NCI-H510A (cell line): ENCODE measurements at places on chromosomes 1 and 21.

GRCh38 chr1:79090985-79091384 is 84.5 kb upstream of the ADGRL4 start:
- no peak for DNase-seq

DNA sequence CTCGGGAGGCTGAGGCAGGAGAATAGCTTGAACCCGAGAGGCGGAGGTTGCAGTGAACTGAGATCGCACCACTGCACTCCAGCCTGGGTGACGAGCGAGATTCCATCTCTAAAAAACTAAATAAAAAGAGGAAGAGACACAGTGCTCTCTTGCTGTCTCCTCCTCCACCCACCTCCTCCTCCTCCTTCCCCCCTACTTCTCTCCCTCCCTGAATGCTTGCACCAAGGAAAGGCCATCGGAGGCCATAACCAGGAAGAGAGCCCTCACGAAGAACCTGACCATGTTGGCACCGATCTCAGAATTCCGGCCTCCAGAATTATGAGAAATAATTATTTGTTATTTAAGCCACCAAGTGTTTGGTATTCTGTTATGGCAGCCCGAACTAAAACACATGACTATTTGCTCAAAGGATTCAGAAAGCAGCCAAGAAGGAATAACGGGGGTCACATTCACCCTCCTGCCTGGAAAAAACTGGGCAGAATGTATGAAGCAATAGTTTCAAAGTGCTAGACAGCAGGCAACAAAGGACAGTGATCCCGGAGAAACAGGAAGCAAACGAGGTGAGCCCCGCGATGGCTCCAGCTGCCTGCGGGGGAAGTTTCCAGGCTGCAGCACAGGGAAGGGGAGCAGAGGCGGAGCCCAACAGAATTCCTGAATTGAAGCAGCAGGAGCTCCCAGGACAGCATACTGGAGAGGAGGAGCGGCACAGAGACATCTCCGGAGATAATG is 35.8 kb downstream of the LDLRAD1 start:
- no peak for DNase-seq

DNA sequence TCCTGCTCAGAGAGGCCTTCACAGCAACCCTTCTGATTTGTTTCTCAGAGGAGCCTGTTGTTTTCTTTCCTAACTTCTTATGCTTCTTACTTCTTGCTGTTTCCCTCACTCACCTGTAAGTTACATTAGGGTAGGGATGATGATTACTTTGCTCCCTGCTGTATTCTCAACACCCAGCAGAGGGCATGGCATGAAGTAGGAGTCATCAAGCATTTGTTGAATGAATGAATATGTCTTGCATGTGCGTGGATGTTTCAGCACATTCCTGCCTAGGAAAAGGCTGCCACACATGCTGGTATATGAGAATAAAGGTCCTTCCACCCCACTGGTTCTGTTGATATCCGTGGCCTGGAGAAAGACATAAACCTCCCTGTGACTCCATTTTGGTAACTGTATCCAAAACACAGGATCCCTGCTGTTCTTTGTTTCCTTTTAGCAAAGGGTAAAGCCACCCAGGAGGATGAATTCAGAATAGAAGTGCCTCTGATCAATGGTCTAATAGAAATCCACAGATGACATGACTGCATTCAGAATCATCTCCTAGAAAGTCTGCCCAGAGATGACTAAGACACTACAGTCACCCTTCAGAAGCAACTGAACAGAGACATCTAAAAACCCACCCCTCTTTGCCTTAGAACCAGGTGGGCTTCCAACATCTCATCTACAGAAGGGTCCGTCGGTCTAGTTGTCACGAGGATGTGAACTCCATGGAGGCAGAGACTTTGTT is 168.8 kb downstream of the ZSCAN20 start:
- DNase-seq, result peak; percentile 17

GRCh38 chr1:41743366-41743765 is 175.4 kb downstream of the HIVEP3 start:
- DNase-seq, result no peak

DNA sequence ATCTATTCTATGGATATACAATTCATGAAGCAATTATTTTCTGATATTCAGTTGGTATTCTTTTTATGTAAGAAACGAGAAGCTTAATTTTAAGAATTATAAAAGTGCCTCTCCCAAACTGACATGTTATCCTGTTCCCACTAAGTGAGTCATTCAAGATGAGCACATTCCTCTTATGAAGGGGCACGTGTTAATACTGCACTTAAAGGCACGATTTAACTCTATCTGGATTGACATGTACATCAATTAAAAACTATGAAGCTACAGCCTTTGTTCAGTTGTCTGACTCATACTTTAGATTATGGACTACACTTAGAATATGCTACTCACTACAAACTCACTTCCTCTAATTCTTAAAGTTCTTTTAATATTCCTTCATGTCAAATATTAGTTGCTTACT is 111.6 kb downstream of the CYYR1 start:
- DNase-seq, result no peak

DNA sequence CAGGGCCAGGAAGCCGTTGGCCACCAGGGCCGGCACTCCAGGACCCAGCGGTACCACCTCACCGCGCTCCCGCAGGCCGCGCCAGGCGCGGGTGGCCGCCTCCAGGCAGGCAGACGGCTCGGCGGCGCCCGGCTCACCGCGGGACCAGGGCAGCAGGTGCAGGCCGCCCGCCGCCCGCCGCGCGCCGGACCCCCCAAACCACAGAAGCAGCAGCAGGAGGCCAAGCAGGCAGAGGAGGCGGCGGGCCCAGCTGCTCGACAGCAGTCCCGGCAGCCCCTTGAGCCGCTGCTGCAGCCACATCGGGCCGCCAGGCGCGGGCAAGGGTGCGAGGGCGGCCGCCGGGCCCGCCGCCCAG is 312 bp downstream of the KIAA2013 start:
- no peak for DNase-seq

- DNase-seq, result no peak
Observed at GRCh38 chr1:81681114-81681513, 119.6 kb upstream of the ADGRL2 start.

DNA sequence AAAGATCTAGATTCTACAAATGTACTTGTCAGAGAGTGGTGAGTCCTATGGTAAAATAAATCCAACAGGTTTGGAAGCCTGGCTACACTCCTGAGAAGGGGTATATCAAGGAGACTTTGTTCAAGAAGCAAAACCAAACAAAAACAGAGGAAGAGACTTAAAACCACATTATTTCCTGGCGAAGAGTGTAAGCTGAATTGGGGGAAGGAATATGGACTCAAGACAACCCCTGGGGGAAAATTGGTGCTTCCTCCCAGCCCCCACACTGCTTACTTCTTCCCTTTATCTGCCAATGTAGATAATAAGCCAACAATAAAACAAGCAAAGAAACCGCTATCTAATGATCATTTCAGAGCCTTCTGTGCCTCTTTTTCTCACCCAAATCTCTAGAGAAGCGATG is 48.4 kb upstream of the ZBTB18 start:
- no peak for DNase-seq

- DNase-seq, result no peak
Observed at GRCh38 chr1:234276151-234276788, 97.0 kb upstream of the COA6 start.

DNA sequence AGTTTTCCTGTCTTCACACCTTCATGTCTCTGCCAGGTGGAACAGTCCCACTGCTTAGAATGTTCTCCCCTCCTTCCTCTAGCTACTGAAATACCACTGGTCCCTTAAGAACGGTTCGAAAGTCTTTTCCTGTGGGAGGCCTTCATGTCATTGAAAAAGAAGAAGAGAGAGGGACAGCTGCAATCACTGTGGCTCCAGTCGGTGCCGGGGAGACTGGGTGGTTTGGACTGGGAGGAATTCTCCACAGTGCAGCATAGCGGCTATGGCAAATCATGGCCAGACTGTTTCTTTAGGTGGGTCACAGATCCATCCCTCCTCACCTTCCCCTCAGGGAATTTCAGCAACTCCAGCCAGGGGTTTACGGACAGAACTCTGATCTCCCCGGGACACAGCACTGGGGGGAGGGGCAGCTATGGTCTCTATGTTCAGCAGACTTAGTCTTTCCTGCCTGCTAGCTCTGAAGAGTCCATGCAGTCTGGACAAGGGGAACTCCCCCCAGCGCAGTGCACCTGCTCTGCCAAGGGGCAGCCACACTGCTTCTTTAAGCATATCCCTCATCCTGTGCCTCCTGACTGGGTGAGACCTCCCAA is 567.2 kb downstream of the SMYD3 start:
- DNase-seq, result no peak

GRCh38 chr1:163056831-163057230 is 12.3 kb upstream of the RGS4 start:
- DNase-seq, result no peak

DNA sequence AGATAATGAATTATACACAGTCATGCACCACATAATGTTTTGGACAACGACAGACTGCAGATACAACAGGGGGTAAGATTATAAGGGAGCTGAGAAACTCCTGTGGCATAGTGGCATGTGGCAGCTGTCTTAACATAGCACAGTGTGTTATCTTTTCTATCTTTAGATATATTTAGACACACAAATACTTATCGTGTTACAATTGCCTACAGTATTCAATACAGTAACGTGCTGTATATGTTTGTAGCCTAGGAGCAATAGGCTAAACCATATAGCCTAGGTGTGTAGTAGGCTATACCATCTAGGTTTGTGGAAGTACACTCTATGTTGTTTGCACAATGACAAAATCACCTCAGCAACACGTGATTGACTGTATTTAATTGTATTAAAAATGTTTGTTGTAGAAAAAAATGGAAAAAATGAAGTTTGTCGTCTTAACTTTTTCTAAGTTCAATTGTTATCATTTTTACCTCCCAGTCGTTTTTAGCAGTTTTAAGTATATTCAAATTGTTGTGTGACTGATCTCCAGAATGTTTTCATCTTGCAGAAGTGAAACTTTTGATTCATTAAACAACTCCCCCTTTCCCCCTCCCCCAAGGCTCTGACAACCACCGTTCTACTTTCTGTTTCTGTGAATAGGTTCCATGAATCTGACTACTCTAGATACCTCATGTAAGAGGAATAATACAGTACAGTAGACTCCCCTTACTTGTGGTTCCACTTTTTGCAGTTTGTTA is 351.0 kb upstream of the B3GALT2 start:
- DNase-seq, result no peak

GRCh38 chr21:15695241-15695640 is 34.5 kb upstream of the USP25 start:
- DNase-seq, result no peak

- no peak for DNase-seq
Observed at GRCh38 chr1:168585191-168585590, 8.8 kb downstream of the XCL1 start.

DNA sequence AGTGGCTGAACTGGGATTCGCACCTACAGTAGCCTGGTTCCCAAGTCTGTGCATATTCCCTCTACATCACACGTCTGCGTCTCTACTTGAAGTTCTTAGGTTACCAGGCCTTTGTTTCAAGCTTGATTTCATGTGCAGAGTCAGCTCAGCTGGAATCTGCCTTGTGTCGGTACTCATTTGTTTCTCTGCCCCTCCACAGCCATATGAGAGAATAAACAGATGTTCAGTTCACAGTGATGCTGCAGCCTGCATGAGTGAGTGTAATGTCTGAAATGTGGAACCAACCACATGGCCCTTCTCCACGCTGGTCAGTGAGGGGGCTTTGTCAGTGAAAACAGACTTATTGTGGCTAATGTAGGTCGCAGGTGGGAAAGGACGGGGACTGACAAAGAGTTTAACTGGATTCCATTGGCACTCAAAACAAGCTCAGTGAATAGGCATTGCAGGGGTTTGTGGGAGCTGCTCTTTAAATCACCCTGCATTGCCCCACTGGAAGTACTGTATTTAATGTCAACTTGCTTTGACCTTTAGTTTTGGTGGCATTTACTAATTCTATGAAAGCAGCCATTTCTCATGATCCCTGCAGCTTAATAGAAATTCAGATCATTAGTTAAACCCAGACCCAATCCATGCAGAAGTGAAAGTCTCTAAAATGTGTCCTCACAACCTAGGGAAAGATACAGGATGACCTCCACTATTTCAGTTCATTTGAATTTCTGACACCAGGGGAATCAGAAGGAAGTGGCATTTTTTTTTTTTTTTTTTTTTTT is 136.4 kb upstream of the FAM78B start:
- DNase-seq, result no peak

- no peak for DNase-seq
Observed at GRCh38 chr1:214546084-214546483, 5.3 kb downstream of the PTPN14 start.

DNA sequence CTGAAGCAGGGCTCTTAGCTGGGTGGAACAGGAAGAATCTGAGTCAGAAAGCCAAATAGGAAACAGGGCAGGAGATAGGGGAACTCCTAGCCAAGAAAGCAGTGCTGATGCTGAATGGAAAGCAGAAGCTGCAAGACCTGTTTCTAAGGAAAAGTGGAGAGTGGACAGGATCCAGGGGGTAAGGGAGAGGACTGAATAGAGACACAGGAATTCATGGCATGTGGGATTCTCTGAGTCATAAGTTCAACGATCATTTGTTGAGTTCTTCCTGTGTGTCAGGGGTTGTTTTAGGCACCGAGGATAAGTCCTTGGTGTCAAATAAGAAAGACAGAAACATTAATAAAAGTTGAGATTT is 153.8 kb upstream of the FGGY start:
- DNase-seq, result no peak

- peak; percentile 65 for DNase-seq
Observed at GRCh38 chr1:106063510-106063909, 993.0 kb upstream of the PRMT6 start.

- no peak for DNase-seq
Observed at GRCh38 chr1:36973056-36973455, 61.3 kb downstream of the GRIK3 start.

DNA sequence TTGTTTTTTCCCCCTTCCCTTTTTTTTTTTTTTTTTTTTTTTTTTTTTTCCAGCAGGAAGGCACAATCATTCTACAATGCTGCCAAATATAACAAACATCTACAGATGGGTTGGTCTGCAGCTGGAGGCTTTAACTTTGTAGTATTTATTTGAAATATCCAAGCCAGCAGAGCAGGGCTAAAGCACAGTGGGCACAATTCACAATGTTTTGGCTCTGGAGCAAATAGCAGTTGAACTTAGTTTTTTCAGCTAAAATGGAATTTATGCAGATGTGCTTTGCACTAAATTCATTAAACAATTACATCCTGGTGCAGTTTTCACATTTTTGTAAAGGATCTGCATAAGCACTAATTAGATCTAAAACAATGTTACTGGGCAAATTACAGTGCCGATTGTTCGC is 39.8 kb upstream of the ZBTB18 start:
- DNase-seq, result no peak

- no peak for DNase-seq
Observed at GRCh38 chr21:23950344-23950743, 1656.9 kb downstream of the MRPL39 start.
